ENCODE measurements at places on chromosomes 6 and 20.

- DNase-seq = no peak
These were observed 641 bp downstream of the DBNDD2 start for GRCh38 chr20:45408646-45409213.

- no peak for DNase-seq
These were observed 75.7 kb downstream of the DACT2 start for GRCh38 chr6:168243812-168244376.

DNA sequence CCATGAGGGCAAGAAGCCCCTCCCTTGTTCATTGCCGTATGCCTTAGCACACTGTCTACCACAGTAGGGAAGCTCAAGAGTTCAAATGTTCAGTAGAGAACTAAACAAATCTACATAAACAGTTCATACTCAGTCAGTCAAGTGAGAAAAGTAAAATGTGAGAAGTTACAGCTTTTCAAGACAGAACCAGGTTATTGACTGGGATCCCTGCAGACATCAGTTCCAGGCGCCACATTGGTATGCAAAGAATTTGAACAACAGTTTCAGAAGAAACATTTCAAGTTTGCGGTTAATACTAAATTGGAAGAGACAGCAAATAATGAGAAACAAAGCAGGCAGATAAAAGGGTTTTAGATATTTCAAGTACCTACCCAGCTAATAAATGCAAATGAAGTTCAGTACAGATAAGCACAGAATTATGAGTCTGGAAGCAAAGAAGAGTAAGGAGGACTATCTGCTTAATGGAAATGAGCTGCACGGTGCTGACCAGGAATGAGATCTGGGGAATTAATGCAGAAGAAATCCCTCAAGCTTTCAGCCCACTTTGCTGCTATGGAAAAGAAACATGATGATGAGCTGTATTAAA lies 246.2 kb downstream of the HACE1 start:
- no peak for DNase-seq

- no peak for DNase-seq
These were observed 11.4 kb downstream of the CAPN11 start for GRCh38 chr6:44169886-44170570.

DNA sequence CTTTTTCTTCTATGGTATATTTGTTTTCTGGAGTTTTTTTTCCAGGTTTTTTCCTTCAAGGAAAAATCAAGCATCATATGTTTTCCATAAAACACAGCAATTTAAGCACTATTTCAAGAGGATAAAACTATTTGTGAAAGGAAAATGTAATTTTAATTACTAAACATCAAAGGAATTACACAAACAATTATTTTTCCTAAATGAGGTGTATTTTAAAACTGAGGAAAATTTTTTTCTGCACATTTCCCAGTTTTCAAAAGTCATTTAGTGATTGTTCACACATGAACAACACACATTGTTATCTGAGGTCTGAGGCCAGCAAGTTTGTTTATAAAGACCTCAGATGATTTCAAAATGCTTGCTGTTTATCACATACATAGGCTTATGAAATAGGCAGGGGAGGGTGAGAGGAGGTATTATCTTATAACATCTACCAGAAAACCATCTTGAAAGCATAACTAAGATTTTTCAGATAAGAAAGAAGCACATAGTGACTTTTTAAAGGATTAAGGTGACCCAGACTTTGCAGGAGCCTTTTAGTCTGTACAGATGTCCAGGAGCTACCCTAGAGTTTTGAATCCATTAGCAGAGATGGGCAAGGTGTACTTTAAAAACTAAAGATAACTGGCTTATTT lies 381.6 kb downstream of the GJA1 start:
- DNase-seq = no peak

GRCh38 chr20:34629342-34629741 lies 47.5 kb downstream of the PIGU start:
- no peak for DNase-seq

DNA sequence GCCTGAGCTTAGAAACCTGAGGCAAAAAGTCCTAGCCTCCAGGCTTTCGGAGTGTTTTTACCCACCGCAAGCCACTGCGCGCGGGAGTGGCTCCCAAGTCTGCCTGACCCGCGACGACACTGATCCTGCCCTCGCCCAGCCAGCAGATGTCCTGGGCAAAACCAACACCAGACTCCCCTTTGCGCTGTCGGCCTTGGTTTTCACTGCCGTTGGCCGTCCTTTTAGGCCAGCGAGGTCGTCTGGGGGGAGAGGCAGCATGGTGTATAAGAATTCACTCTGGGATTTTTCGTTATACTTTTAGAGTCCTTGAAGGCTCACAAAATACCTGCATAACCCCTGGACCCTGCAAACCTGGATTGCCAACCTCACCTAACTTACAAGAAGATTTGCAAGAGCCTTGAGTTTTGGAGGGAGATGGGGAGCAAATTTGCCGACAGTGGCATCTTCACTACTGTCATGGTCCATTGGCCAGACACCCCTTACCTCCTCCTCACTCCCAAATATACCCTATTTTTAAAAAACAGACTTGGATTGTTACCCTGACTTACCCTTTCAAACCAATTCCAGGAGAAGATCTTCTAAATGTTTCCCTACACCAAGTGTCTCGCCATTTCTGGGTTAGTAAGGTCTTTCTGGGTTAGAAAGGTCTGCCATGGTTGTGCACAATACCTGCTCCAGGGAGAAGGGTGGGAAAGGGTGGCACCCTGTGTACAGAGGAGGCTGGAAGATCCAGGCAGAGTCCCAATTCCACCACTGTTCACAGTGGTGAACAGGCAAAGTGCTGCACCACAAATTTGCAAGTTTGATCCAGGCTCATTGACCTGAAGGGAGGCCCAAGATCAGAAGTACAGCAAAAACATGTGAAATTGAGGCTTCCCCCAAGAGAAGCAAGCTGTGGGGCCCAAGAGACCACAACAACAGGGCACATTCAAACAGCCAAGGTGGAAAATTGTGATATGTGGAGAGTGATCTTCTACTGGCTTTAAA lies 4.4 kb downstream of the FOXA2 start:
- no peak for DNase-seq

- no peak for DNase-seq
These were observed 31.7 kb upstream of the CCN5 start for GRCh38 chr20:44683263-44684046.

DNA sequence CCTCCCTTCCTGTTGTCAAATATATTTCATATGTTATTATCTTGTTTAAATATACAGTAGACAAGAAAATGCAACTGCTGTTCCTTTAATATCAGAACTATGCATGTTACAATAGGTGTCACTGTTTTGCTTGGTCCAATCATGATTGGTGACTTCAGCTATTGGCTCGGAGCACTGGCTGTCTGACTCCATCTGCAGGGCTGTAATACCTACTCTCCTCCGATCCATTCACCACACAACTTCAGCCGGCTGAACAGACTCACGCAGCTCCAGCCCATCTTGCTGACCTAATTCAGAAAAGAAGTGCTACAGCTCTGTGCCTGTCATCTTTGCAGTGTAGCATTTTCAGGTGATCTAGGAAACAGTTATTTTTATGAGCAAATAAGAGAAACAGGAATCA lies at the start of gene BTBD3:
BTBD3 (plus strand) TSS at position 231 of the 400 bp plus-strand sequence. CDS start 383 bp downstream, outside the sequence.
- no peak for DNase-seq

- DNase-seq = no peak
These were observed 83.1 kb upstream of the CBLN4 start for GRCh38 chr20:56088375-56088774.

GRCh38 chr6:132410830-132411229 lies 9.6 kb upstream of the MOXD1 start:
- no peak for DNase-seq

- no peak for DNase-seq
These were observed 20.3 kb downstream of the GTPBP2 start for GRCh38 chr6:43608807-43609206.

- peak; percentile 22 for DNase-seq
These were observed 851 bp downstream of the SNX5 start for GRCh38 chr20:17967521-17968365.

- no peak for DNase-seq
These were observed 117.2 kb downstream of the LCA5 start for GRCh38 chr6:79420054-79420453.

DNA sequence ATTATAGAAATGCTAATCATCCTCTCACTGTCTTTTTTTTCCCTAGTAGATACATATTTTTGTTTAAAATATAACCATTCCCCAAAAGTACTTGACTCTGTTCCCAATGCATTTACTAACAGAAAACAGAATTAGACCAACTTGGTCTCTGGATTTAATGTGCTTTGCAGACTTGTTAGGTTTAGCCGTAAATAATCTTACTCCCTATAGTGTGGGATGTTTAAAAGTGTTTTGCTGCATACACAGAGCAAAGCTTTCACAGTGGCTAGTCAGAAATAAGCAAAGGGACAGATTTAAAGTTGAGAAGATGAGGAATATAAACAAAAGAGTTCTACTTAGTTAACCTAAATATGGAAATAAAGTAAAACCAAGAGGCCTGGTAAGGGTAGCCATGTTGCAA lies 527.5 kb downstream of the HDGFL1 start:
- DNase-seq = no peak

GRCh38 chr20:60233018-60233630 lies 274.9 kb downstream of the CDH26 start:
- DNase-seq = no peak
